ENCODE measurements at places on chromosomes 12 and 14.

DNA sequence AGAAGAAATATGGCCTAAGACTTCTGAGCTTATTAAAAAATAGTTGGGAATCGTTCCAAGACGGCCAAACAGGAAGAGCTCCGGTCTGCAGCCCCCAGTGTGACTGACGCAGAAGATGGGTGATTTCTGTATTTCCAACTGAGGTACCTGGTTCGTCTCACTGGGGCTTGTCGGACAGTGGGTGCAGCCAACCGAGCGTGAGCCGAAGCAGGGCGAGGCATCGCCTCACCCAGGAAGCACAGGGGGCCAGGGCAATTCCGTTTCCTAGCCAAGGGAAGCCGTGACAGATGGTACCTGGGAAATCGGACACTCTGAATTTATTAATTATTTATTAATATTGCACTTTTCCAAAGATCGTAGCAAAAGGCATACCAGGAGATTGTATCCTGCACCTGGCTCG is 857.8 kb downstream of the C12orf50 start:
- no peak for DNase-seq

DNA sequence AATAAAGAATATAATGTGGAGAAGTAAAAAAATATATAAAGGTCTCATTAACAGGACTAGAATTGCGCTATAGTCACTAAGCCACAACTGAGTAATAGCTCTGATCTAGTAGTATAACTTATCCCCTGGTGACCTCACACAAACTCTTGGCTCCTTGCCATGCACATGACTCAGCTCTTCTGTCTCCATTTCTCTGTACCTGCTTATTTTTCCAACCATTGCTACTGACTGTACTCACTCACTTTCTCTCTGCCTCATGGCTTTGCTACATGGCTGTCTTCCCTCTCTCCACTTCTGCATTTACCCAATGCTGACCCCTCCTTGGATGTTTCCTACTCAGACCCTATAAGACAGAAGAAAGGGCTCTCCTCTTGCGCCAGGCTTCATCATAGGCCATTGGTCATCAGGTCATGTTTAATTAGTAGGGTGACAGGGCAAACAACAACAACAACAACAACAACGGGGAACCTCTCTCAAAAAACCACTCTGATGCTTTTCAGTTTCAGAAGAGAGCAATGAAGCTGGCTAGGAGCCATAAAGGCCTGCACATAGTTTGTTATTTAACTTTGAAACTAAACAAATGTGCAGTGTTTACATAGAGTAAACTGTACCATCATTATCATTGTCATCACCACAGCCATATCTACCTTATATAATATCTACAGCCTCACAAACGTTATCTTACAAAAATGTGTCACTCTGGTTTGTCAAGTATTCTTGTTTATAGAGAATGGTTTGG is 25.6 kb upstream of the KRAS start:
- peak; percentile 45 for DNase-seq

- DNase-seq: no peak
These were observed 302.8 kb downstream of the CACNA1C start for GRCh38 chr12:2355604-2356003.

DNA sequence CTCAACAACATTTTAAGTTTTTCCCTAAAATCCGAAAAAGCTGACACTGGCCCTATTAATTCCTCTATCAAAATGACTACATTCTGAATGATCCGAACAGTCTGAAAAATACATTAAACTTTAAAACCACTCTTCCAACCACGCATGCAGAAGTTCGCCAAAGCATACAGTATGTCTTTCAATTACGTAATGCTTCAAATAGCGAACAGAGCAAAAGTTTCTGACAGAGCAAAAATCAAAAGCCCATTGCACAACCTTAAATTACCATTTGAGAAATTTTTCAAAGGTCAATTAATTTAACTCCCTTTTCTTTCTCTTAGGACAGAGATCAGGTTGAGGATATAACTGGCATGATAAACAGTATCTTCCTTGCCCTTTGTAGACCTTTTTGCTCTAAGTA is 33.2 kb downstream of the LRIG3 start:
- no peak for DNase-seq

DNA sequence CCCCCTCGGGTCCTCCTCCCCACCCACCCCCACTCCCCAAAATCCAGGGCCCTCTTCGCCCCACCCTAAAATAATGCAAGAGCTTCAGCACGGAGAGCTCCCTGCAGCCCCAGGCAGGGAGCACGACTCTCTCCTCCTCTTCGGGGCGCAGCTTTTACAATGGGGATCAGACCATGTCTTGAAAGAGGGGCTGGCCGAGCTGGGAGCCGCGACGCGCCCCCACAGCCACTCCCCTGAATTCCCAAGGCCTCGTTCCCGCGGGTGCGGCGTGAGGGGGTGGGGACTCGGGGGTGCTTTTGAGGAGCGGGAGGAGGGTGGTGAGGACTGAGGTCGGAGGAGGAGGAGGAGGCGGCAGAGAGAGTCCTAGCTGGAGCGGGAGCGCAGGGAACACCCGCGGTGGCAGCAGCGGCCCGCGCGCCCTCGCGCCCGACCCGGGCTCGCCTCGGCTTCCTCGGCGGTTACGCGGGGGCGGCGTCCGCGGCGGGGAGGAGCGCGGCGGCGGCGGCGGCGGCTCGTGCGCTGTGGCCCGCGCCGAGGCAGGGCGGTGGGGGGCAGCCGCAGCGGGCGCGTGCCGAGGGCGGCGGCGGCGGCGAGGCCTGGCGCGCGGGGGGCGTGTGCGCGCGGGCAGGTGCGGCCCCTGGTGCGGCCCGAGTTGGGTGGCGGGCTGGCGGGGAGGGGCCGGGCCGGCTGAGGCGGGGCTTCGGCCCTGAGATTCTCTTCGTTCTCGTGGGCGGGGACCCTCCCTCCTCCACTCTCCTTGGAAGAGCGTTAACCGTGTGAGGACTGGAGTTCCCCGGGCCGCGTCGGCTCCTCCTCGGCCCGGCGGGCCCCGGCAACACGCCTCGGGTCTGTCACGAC is at the start of gene ANKS1B:
TSS of gene ANKS1B (minus strand) at position 666 of the 858 bp plus-strand sequence. CDS start 699 bp downstream, outside the sequence.
- DNase-seq: peak; percentile 92

GRCh38 chr14:102694530-102695166 is 82.6 kb upstream of the TRAF3 start:
- DNase-seq: peak; percentile 55

DNA sequence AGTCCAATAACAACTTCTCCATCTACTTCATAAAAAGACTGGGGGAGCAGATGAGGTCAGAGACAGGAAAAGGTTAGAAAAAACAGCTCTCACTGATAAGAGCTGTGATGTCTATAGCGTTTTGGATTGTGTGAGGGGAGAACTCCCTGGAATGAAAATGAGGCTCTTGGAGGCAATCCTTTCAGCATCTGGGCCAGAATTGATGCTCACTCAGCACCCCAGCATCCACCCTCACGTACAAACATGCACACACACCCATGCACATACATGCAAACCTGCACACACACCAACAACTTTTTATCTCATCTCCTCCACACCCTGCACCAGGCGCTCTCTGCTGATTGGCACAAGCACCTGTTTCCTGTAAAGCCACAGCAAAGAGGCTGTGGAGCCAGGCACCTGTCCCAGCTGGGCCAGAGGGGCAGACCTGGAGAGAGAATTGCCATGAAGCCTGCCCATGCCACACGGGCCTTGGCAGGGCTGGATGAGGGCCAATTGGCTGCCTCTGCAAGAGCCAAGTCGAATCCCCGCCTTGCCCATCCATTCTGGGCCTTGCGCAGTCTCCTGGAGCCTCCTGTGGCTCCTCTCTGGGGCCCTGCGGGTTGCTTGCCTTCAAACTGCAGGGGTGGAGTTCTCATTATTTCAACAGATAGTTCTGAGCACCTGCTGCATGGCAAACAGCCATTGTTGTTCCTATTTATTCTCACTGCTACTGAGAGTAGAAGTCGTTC is 53.1 kb downstream of the SYNE3 start:
- DNase-seq: peak; percentile 97

DNA sequence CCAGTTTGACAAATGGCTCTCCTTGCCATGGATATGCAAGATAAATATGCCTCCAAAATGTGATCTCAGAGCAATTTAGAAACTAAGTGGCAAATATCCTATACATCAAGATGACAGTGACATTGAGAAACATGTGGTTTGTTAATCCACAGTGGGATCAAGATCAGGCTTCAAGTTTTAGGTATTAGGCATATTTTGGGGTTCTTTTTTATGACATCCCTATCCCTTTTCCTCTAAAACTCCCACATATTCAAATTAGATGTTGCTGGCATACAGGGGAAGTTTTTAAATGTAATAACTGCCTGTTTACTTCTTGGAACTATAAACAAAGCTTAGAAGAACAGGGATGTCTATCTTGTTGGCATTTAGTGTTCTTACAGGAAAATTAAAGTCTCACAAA is 179.4 kb downstream of the CRADD start:
- DNase-seq: no peak

GRCh38 chr12:88552610-88553079 is 27.6 kb downstream of the KITLG start:
- DNase-seq: no peak

DNA sequence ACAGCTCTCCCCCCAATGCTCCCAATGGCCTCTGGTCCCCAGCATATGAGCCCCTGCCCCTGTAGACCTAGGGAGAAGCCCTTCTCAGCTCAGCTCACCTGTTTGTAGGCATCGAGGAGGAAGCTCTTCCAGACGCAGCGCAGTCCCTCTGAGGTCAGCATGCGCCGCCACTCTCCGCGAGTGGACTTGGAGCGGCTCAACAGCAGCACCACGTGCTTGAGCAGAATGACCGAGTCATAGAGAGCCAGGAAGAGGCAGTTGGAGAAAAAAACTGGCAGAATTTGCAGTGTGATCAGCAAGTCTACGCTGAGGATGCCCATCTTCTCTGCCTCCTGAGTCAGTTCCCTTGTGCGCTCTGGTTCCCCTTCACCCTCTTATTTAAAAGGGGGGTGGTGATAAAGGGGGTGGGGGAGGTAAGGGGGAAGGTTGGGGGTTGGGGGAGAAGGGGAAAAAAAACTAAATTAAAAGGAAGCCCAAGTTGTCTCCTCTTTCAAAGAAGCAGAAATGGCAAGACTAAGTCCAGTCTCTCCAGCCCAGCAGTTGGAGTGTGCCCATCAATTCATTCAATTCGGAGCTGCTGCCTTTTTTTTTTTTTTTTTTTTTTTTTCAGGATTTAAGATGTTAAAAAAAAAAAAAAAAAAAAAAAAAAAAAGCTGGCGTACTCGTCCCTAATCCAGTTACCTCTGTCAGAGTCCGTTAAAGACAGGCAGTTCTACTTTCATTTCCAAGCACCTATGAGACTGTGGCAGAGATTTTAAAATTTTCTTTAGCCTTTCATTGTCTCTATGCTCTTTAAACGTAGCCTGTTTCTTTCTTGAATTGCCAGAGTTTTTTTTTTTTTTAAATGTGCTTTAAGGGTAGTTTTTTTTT is at the start of gene DIO2:
TSS of gene DIO2 (minus strand) at position 352 of the 870 bp plus-strand sequence. CDS start at position 320, 32 bp downstream.
- DNase-seq: no peak
